ENCODE measurements at places on chromosomes 16 and 17.

DNA sequence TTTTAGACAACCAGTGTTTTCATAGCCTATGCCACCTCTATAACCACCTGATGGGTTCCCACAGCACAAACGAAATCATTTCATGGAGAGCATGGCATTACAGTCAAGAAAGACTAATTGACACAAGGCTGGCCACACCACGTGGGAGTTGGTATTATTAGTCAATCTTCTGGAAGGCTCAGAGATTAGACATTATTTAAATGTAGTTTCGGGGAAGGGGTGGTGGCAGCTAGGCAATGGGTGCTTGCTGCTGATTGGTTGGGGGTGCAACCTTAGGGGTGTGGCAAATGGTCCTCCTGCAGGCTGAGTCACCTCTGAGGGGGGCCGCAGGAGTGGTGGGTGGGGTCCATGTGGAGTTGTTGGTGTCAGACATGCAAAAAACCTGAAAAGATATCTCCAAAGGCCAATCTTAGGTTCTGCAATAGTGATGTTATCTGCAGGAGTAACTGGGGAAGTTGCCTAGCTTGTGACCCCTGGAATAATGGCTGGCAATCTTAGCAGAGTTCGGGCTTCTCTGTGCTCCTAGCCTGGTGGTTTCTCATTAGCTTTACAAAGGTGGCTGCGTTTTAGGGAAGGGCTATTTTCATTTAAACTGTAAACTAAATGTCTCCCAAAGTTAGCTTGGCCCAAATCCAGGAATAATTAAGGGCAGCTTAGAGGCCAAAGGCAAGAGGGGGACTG, 4.6 kb downstream of the TEN1 start:
- DNase-seq = peak; percentile 47

DNA sequence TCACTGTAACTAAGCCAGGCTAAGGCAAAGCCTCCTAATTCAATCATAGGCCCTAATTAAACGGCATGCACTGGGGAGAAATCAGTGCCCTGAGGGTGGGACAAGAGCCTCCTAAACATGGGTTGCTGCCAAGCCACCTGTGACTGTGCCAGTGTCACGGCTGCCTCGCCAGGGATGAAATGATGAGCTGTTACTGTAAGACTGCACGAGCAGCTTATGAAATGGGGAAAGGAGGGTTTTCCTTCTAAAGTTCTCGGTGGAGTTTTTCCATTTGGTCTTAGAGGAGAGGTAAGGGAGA, 12.7 kb downstream of the TMEM11 start:
- no peak for DNase-seq

- DNase-seq = no peak
These were observed 30.4 kb downstream of the CCDC182 start for GRCh38 chr17:57714665-57715180.

DNA sequence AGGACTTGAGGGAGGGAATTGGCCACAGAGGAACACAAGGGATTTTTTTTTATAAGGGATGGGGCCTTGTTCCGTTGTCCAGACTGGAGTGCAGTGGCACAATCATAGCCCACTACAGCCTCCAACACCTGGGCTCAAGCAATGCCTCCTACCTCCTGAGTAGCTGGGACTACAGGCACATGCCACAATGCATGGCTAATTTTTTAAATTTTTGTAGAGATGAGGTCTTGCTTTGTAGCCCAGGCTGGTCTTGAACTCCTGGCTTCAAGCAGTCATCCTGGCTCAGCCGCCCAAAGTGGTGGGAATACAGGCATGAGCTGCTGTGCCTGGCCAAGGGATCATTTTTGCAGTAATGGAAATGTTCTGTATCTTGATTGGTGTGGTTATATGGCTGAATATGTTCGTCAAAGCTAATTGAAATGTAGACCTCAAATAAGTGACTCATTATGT, 56.9 kb downstream of the VMP1 start:
- DNase-seq = no peak

DNA sequence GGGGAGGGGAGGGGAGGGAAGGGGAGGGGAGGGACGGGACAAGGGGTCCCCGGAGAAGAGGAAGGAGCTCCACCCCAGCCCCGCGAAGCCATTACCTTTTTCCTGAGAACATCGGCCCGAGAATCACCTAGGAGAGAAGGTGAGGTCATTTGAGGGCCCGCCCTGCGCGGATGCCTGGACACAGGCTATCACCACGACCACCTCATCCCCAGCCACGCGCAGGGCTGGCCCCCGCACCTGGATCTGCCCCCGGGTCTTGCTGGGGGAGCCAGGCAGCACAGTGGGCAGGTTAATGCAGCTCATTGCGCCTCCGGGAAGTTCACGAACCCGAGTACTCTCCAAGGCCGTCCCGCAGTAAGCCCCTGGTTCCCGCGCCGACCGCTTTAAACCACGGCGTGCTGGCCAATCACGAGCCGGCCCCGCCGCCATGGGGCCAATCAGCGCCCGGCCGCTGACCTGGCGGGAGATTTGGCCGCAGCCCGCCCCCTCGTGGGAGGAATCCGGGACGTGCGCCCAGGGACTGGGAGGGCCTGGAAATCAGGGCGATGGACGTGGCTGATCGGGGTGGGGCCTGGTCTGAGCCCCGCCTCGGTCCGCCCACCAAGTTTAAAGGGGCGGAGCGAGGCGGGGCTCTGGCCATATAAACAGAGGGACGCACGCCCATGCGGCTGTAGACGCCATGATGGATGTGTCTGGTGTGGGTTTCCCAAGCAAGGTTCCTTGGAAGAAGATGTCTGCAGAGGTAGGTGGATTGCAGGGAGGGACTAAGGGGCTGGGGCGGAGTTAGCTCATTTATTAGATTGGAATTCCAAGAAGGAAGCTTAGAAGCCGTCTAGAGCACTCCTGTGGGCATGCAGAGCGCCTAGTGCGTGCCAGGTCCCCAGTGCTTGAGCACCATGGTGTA, at the start of the genes AFMID and TK1:
AFMID (plus strand) TSS at position 671 of the 904 bp plus-strand sequence; CDS start at position 680, 9 bp downstream.
TK1 (minus strand) TSS at position 361 of the 904 bp plus-strand sequence; CDS start at position 303, 58 bp downstream.
- DNase-seq = peak; percentile 99

DNA sequence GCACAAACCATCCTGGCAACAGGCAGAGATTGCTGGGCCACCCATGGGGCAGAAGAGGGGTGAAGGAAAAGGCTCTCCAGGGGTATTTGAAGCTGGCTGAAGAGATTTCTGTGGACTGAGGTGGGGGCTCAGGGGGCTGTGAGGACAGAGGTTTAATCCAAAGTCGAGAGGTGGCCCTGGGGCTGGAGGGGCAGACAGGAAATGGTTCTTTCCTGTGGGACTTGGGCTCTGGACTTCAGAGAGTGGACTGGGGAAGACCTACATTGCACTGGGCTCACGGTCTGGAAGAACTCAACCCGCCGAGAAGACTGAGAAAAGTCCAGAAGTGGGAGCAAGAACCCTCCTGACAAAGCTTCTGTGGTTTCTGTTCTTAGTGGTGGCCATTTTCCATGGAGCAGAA, 2.9 kb downstream of the CCDC42 start:
- no peak for DNase-seq

- DNase-seq = no peak
These were observed 41.4 kb upstream of the ABR start for GRCh38 chr17:1221209-1221608.

DNA sequence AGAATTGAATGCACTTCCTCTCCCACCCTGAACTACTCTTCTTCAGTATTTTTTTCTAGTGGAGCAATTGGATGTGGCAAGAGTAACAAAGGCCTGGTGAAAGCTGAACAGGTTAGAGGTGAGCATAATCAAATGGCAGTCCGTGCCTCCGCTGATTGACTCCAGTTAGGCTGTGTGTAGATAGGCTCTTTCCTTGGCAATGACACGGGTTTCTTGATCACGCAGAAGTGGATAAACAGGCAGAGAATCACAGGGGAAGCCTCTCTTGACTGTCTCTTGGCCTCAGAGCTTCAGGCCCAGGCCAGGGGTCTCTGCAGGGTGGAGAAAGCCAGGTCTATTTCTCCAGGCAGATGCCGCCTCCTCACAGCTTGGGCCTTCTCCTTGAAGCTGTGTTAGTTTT, 4.2 kb downstream of the CD300LB start:
- no peak for DNase-seq

- peak; percentile 10 for DNase-seq
These were observed 505.8 kb upstream of the HSBP1 start for GRCh38 chr16:83301971-83302370.

DNA sequence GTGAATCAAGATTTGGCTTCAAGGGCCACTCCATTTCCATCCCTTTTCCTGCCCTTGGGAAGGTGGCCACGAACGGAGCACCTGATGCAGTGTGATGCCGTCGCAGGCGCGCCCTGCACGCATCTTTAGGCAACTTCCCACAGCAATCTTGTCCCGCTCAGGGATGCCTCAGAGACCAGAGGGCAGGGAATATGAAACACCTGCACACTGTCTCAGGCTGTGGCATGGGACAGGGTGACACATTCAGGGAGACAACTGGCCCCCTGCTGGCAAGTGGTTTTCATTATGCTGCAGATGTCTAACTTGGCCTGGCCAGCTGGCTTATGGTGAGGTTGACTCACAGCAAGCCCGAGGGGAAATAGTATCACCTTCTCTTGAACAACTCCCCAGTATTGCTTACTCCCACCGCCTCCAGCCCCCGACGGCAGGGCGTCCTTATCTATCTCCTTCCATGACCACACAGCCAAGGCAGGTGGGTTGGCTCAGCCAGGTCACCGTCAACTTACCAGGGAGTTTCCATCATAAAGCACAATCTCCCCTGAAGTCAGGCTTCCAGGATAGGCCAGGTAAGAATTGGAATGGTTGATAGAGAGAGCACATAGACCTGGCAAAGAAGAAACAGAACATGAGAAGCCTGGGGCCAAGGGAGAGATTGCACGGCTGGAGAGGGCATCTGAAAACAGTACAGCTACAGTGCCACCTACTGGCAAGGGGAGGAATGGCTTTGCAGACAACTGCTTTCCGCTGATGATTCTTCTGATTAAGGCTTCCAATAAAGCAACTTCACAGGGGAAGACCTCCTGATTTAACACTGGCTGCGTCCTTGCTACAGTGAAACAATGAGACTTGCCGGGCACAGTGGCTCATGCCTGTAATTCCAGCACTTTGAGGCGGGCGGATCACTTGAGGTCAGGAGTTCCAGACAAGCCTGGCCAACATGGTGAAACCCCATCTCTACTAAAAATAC, 21.1 kb downstream of the WIPI1 start:
- peak; percentile 82 for DNase-seq

DNA sequence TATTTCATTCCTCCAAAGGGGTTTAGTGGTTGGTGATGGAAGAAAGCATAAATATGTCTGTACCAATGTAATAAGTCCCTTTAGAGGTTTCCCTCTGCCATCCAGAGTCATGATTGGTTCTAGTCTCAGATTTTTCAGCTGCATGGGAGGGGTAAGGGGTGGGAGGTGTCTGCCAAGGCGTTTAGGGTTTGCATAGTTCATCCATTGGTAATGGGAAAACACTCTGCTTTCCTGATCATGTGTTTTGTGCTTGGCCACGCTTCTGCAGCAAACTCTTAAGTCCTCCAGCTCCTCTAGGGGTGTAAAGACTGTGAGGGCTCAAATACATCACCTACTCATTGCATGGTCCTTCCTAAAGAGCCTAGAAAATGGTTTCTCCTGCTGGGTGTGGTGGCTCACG, 29.8 kb downstream of the LIG3 start:
- no peak for DNase-seq

DNA sequence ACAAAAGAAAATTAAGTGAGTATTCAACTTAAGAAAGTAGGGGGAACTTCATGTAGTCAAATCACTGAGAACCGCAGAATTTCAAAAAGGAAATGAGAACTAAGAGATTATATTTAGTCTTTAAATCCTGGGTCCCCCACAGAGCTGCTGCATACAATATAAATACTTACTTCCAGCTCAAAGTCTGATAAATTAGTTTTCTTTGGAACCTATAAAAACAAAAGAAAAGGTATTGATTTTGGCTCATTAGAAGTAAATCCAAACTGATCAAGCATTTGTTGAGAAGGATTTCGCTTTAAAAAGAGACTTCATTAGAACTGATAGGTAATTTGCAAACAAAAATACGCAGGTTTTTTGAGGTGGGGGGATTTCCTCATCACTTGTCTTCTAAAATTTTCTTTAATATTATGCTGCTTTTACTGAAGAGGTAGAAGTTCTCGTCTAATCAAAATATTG, 21.9 kb downstream of the PARN start:
- DNase-seq = no peak

GRCh38 chr17:41494524-41494923, 4.8 kb upstream of the KRT36 start:
- DNase-seq = peak; percentile 29

DNA sequence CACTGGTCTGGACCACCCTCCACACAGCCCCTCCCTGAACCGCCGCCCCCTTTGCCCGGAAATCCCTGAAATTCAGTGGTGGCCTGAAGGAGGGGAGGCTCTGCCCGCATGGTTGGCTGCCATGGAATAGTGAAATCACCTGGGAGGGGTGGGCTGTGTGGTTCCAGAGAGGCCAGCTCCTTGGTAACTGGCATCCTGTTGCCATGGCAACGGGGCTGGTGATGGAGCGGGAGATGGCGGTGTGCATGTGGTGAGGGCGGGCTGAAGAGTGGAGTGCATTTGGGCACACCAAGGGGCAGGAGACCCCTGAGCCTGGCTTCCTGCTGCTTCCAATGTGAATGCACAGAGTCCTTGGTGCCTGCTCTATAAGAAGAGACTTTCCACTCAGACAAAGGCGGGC, 2.4 kb downstream of the EFNB3 start:
- DNase-seq = no peak

DNA sequence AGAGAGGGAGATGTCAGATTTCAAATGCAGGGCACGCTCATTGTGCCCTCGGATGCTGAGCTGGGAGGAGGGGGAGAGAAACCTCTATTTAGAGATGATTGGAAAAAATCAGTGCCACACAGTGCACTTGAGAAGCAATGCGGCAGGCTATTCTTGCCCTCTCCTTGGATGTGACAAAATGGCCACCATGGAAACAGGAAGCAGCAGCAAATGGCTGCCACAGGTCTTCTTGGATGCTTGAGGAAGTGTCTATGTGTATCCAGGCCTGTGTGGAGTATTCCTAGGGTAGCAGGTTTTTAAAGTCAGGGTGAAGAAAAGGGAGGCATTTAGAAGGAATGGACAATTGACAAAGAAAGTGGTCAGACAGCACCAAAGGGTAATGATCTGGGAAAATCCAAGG, 340.1 kb upstream of the ZFHX3 start:
- DNase-seq = no peak

DNA sequence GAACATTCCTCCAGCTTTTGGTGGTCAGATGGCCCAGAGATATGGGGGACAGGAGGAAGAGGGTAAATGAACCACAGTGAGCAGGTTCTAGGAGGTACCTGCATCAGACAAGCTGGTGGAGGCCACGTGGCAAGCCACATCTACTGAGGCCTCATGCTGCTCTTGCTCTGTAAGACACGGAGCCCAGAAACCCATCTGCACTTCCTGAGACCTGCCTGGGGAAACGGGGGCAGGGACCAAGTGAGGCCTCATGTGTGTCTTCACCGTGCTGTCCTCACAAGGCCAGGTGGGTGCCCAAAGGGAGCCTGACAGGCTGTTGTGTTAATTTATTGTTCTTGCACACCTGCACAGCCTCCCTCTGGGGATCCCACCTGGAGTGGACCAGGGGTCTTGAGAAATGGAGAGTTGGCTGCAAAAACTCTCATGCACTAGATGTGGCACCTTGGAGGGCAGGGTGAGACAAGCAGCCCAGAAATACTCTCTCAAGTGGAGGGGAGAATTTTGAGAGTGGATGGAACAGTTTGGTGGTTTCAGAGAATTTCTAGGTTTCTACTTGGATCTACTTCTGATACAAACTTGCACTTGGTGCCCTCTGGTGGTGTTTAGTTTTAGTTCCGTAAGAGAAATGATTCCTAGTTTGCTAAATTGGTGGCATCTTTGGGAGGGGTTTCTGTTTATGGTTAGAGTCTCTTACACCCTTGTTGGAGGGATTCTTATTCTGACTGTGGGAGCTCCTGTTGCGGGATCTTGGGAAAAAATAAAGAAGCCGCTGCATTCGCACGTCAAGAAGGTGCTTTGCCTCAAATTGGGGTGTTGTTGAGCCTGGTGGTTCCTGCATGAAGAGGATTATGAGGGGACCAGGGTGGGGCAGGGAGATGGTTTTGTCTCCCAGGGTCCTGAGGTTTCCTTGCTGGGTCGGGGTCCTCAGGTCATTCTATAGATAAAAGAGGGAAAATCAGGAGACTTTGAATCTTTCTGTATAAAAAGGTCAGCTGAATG, 47.5 kb downstream of the SLC6A2 start:
- DNase-seq = peak; percentile 77
